ENCODE measurements at places on chromosomes 6 and 20.

DNA sequence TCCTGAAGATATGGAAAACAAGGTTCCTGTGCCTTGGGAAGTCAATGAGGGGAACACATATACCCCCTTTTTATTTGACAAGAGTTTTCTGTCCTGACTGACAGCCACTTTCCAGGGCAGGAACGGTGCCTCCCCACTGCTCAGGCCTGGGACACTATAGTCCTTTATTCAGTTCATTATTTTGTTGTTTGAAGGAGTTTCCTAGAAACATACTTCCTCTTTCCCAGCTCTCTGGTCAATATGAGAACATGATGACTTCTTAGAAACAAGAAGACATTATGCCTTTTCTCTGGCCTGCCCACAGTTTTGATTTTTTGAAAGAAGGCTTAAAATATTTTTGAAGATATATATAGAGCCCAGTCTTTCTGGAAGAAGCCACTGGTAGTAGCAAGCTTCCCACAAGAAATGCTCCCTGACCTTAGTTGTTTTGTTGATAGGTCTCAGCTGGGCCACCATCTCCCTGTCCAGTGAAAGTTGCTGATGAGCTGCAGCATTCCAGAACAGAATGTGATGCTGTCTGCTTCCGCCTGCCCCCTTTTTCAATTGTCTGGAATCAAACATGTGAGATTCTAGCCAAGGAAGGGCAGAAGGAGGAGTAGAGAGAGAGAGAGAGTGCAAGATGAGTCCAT, 350.0 kb upstream of the PRND start:
- no peak for DNase-seq

GRCh38 chr6:12232339-12232738, 57.8 kb upstream of the EDN1 start:
- peak; percentile 62 for DNase-seq

GRCh38 chr20:3698591-3699001, 13.8 kb downstream of the SIGLEC1 start:
- no peak for DNase-seq

- no peak for DNase-seq
Observed at GRCh38 chr6:136780972-136781371, 11.3 kb downstream of the MAP3K5 start.

- DNase-seq: peak; percentile 36
Observed at GRCh38 chr20:21102603-21103311, 3.4 kb downstream of the LINC00237 start.

GRCh38 chr6:169862892-169863525, 111.6 kb downstream of the ERMARD start:
- DNase-seq: no peak

- DNase-seq: peak; percentile 54
Observed at GRCh38 chr20:9609887-9610502, 95.6 kb downstream of the LAMP5 start.

DNA sequence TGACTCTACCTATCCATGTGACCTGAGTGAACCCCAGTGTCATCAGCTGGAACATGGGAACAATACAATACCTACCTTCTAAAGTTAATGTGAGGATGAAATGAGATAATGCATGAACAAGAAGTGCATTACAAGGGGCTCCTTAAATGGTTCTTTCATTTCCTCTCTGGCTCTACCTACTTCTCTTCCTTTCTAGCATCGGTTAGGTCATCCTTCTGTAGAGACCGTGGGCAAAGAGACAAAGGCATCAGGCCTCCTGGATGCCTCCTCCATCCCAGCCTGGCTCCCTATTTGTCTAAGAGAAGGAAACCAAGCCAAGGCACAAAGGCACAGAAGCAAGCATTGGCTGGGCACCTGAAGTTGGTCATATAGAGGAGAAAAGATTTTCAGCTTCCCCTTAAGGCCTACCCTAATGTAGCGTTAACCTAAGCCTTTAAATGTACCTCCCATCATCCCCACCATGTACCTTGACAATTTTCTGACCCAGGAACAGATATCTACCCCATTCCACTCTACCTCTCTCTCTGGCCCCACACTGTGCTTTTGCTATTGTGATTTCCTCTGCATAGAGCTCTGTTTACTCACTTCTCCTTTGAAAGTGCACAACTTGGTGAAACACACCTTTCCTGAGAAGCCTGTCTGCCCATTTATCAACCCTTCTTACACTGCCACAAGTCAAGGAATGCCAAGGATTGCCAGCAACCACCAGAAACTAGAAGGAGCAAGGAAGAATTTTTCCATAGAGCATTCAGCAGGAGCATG, 86.6 kb downstream of the GCLC start:
- no peak for DNase-seq

- DNase-seq: no peak
Observed at GRCh38 chr6:148959008-148959407, 212.2 kb downstream of the UST start.

DNA sequence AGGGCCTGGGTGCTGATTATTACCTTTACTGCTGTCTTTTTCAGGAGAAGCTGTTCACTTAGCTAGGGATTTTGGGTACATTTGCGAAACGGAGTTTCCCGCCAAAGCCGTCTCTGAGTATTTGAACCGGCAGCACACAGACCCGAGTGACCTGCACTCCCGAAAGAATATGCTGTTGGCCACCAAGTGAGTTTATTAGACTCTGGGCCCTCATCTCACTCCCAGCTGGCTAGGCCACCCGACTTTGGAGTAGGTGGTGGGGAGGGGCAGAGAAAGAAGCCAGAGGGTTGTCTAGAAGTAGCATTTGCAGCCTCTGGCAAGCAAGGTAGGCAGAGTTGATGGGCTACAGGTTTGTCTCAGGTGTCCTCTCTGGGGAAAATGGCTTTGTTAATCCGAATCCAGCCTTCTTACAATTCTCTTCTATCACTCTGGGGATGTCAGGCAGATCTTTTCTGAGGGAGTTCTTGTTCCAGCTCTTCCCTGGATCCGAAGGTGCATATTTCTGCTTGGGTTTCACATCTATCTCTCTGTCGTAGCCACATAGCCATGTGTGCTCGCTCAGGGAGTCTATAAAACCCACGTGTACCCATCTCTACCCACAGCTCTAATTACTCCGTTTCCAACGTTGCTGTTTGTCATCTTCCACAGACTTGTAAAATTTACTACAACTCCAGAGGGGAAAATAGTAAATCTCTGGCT, 21.6 kb downstream of the TFAP2B start:
- no peak for DNase-seq

- DNase-seq: no peak
Observed at GRCh38 chr20:2751878-2752566, 48.4 kb downstream of the CPXM1 start.

DNA sequence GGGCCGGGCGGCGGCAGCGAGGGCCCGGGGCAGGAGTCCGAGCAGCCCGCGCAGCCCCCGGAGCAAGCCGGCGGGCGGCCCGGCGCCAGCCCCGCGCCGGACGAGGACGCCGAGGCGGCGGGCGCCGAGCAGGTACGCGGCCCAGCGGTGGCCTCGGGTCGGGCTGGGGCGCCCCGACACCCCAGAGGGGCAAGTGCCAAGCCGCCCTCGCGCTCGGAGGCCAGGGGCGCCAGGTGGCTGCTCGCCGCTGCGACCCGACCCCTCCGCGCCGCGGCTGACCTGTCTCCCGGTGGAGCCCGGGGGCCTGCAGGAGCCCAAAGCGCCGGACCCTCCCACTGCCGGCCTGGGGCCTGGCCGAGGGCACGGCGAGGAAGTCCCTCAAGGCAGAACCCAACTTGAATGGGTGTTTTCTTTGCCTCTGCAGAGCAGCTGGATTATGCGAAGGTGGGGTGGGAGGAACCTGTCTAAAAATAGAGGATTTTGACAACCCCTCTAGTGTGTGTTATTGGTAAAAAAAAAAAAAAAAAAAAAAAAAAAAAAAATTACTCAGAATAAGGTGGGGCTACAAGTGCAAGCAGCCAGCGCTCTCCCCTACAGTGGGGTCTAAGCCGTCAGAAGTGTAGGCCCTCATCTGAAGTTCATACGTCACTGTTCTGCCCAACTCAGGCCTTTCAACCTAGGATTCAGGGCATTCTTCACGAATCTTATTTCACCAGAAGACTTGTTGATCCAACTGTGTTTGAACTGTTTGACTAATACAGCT, 609 bp downstream of the OGFRL1 start:
- DNase-seq: peak; percentile 14

GRCh38 chr6:11711984-11712711, 66.5 kb downstream of the ADTRP start:
- no peak for DNase-seq

DNA sequence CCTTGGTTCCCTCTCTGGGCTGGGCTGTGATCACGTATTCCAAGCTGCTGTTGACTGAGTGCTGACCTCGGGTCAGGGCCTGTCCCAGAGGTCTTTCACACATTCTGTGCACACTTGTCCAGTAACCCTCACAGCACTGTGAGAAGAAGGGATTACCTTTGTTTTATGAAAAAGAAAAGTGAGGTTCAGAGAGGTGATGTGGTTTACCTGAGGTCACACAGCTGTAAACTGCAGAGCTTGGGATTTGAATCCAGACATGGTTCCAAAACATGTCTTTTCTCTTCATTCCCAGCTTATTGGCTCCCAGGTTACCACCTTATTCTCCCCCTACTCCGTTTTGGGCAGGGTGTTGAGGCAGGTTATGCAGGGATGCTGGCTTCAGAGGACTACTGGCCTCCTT, 28.4 kb upstream of the CDH22 start:
- DNase-seq: no peak

GRCh38 chr6:158775832-158776231, 43.3 kb downstream of the EZR start:
- DNase-seq: no peak

DNA sequence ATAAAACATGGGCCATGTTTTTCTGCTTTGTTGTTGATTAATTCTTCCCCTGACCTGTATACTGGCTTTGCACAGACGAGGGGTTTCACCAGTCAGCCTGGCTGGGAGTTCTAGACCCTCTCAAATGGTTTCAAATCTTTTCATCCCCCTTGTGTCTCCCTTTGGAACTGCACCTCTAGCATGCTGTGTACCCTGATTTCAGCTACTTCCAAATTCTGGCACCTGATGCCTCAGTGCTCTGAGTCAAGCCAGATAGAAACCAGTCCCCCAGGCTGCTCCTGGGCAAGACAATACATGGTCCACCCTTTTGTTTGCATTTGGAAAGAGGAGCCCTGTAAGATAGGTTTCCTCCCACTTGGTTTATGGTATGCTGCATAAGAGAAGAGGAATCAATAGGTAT, 290.2 kb downstream of the BTBD3 start:
- DNase-seq: peak; percentile 46

GRCh38 chr6:161130541-161130940, 139.0 kb downstream of the MAP3K4 start:
- no peak for DNase-seq

- DNase-seq: no peak
Observed at GRCh38 chr6:7920425-7920824, 9.8 kb upstream of the TXNDC5 start.
